ENCODE measurements at places on chromosomes 11 and 22. TPM values are rescaled to one million over a fixed set of nuclear protein-coding genes. Genes with fewer than 3 reads are reported as not detected.

GRCh38 chr11:2886191-2886894, 768 bp upstream of the CDKN1C start:
- DNase-seq, result no peak

DNA sequence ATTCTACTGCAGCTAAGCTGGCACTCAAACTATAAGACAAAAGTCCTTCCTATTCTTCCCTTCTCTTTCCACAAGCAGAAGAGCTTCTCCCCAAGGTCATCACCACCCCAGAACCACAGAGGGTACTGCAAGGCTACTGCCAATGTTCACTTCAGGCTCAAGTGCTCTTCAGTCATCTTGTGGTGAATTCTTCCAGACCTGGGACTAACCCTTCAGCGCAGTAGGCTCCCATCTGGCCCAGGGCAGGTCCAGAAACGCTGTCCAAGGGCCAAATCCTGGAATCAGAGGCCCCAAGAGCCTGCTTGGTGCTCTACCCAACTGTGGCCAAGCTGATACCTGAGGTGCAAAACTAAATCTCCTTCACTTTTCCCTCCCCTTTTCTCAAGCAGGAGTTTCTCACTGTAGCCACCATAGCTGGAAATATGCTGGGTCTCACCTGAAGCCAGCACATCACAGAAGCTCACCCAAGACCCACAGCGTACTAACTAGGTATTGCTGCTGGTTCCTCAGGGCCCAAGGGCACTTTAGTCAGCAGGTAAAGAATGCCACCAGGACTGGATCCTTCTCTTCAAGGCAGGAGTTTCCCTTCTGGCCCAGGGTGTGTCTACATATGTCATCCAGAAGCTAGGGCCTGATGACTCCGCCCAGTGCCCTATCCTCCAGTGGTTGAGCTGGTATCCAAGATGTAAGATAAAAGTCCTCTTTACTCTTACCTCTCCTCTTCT, 27.8 kb downstream of the FCHSD2 start:
- DNase-seq, result no peak

The ARL2 gene
- polyA plus RNA-seq, result 40.4 TPM

DNA sequence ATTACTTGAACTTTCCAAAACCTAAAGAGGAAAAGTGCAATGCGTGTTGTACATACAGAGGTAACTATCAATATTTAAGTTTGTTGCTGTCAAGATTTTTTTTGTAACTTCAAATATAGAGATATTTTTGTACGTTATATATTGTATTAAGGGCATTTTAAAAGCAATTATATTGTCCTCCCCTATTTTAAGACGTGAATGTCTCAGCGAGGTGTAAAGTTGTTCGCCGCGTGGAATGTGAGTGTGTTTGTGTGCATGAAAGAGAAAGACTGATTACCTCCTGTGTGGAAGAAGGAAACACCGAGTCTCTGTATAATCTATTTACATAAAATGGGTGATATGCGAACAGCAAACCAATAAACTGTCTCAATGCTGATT, 2.1 kb downstream of the ADM start:
- no peak for DNase-seq

The MS4A6E gene
- polyA plus RNA-seq, result not detected

The FIBIN gene
- not detected for polyA plus RNA-seq

DNA sequence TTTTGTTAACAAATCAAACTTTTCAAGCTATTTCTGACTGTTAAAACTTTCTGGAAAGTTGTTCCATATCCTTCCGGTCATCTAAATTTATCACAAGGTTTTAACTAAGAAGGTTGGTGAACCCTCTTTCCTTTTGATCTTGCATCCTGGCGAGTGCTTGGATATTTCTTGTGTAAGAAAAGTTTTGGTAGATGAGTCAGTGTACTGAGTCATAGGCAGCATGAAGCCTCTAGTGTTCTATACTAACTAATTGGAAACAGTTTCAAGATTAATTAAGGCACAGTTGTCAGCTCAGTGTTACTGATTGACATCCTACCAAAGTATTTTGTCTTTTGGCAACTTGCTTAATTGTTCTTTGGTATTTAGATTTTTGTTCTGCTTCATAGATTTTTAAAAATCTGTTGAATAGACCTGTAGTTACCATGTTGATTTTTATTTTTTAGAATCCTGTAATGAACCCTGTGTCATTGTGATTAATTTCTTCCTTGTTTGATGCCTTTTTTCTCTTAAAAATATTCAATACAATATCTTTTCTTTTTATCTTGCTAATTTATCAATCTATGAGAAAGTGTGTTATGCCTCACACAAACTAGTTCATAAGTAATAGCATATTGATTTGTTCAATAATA, 38.0 kb downstream of the METTL15 start:
- no peak for DNase-seq

The OR4X2 gene
- polyA plus RNA-seq, result not detected

Measured in CD14-positive monocyte (primary cell).